ENCODE measurements at places on chromosomes 12 and 14. TPM values are rescaled to one million over a fixed set of nuclear protein-coding genes. Genes with fewer than 3 reads are reported as not detected.
A peak's percentile ranks its signal among the peaks of the same experiment; 100 is the strongest.

The SOX5 gene
- 0.23 TPM for total RNA-seq

- no peak overlapping the region for H3K4me3 ChIP-seq
- DNase-seq = no peak
- no peaks in the 10 kb centered on the region for H3K27me3 ChIP-seq
- H3K27ac ChIP-seq = no peak overlapping the region
Measured at GRCh38 chr12:21566907-21567394, 37.7 kb downstream of the GYS2 start.

DNA sequence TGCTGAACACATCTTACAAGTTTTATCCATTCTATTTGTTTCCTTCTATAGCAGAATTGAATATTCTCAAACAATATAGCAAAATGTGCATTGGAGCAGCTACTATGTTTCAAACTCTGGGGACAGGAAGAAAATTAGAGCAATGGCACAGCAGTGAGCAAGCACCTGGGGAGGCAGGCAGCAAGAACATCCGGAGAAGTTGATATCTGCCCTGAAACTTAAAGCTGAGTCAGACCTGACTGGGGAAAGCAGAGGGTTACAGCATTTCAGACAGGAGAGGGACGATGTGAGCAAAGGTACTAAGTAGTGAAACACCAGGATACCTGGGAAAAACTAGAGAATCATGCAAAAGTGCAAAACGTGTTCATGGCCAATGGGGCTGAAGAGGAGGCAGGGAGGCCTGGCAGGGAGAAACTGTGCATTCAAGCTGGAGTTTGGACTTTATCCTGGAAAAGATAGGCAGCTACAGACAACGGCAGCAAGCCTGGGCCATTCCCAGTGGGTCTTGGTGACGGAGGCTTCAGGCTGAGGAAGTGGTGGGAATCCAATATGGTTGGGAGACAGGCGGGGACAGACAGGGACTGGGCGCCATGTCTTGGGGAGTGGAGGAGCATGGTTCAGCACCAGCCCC, 118.0 kb upstream of the CDKN3 start:
- no peaks in the 10 kb centered on the region for H3K36me3 ChIP-seq
- no peak overlapping the region for H3K4me3 ChIP-seq
- H3K4me1 ChIP-seq = no peaks in the 10 kb centered on the region
- H3K27me3 ChIP-seq = no peaks in the 10 kb centered on the region

The DYRK2 gene
- 9.9 TPM for total RNA-seq

DNA sequence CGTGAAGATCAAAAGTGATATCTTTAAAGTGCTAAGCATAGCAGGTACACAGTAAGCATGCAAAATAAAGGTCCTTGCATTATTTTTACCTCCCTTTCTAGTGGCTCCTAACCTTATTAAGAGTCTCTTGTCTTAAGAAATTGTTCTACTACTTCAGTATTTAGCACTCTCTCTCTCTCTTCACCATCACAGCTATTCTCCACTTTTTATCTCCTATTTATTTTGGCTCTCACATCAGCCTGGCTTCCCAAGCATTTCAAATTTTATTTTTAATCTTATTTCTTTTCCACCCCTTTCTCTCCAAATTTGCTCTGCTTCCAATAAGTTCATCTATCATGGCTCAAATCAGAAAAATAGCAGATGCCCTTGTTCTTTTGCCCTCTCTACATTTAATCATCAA, 212.6 kb downstream of the RAD51B start:
- H3K27ac ChIP-seq = no peak overlapping the region
- no peak for DNase-seq
- H3K36me3 ChIP-seq = no peaks in the 10 kb centered on the region
- H3K27me3 ChIP-seq = no peaks in the 10 kb centered on the region
- no peak overlapping the region for H3K4me3 ChIP-seq

The SLC38A2 gene
- 341 TPM for total RNA-seq

- no peak overlapping the region for H3K27ac ChIP-seq
- DNase-seq = no peak
Measured at GRCh38 chr12:114401328-114402083, 4.4 kb downstream of the TBX5 start.

The HAL gene
- total RNA-seq = 0.08 TPM

DNA sequence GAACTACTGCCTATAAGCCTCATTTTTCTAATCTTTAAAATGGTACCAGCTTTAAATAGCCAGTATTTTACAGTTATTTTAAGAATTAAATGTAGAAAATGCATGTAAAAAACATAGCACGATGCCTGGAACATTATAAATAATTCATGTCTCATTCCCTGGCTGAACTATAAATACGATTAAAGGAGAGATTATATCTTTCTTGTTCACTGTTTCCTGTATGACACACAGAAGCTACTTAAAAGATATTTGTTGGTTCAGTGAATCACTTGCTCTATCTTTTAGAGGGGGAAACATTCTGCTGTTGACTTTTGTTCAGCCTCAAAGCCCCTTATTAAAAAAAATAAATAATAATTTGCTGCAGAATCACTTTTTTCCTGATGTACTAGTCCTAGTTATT, 406.9 kb downstream of the LRFN5 start:
- H3K4me1 ChIP-seq = no peaks in the 10 kb centered on the region
- H3K27me3 ChIP-seq = no peaks in the 10 kb centered on the region
- H3K27ac ChIP-seq = no peak overlapping the region
- DNase-seq = no peak
- no peaks in the 10 kb centered on the region for H3K36me3 ChIP-seq

GRCh38 chr12:10368206-10369171, 21.4 kb downstream of the KLRK1 start:
- no peaks in the 10 kb centered on the region for H3K27me3 ChIP-seq
- H3K27ac ChIP-seq = peak overlapping the region; percentile 39
- no peak for DNase-seq
- H3K4me1 ChIP-seq = peaks cover 18% of the 10 kb centered on the region
- no peaks in the 10 kb centered on the region for H3K36me3 ChIP-seq

- H3K4me3 ChIP-seq = no peak overlapping the region
- no peaks in the 10 kb centered on the region for H3K36me3 ChIP-seq
- H3K27ac ChIP-seq = no peak overlapping the region
- no peaks in the 10 kb centered on the region for H3K27me3 ChIP-seq
- H3K4me1 ChIP-seq = no peaks in the 10 kb centered on the region
- no peak for DNase-seq
Measured at GRCh38 chr14:87331991-87332390, 661.0 kb downstream of the GALC start.

GRCh38 chr12:3323002-3323685, 167.9 kb upstream of the PRMT8 start:
- no peaks in the 10 kb centered on the region for H3K36me3 ChIP-seq
- no peaks in the 10 kb centered on the region for H3K27me3 ChIP-seq
- H3K4me3 ChIP-seq = no peak overlapping the region

GRCh38 chr12:111404362-111405148, 1.2 kb upstream of the SH2B3 start:
- peak overlapping the region; percentile 89 for H3K27ac ChIP-seq
- no peaks in the 10 kb centered on the region for H3K27me3 ChIP-seq

Measured in Panc1 (cell line).